ENCODE measurements at places on chromosomes 4 and X.

DNA sequence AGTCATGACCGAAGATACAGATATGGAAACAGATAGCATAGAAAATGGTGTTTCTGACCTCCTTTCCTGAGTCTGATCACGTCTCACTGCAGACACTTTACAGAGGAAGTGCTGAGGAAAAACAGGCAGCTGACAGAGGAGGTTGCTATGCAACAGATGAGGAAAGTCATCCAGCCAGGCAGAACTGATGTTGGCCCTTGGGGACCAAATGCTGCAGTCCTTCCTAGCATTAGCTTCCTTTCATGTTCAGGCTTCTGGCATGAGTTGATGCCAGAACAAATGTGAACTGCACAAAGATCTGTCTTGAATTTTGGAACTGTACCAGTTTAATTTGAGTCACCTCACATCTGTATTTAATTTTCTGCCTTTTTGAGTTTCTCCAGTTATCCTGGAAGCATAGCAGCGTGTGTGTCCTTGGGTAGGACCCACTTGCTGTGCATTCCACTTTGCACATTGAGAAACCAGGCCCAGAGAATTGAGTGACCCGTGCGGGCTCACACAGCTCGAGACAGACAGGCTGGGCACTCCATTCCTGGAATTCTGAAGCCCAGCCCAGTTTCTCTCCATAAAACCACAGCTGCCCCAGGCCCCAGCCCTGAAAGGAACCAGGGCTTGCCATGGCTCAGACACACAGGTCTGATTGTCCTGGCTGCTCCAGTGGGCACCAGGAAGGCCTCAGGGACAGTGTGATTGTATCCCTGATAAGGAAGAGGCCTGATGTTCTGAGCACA lies 1.4 kb upstream of the MAGED1 start:
- DNase-seq = no peak

- DNase-seq = no peak
Observed at GRCh38 chrX:155954793-155955192, 42.7 kb upstream of the IL9R start.

- DNase-seq = no peak
Observed at GRCh38 chr4:52822583-52822971, 39.5 kb upstream of the RASL11B start.

DNA sequence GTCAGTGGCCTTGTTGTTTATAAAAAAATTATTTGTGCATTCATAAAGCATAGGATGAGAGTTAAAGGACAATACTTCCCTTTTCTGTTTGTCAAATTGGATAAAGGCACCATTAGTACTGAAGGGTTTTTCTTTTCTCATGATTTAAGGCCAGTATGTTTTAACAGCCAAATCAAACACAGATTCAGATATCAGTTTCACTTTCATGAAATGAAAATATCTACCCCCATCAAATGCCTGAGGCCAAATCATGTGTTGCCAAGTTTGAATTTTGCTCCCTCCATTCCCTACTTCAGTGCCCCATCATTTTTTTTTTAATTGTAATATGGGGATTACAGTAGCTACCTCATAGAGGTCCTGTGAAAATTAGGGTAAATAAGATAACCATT lies 745.9 kb downstream of the RPA4 start:
- no peak for DNase-seq

DNA sequence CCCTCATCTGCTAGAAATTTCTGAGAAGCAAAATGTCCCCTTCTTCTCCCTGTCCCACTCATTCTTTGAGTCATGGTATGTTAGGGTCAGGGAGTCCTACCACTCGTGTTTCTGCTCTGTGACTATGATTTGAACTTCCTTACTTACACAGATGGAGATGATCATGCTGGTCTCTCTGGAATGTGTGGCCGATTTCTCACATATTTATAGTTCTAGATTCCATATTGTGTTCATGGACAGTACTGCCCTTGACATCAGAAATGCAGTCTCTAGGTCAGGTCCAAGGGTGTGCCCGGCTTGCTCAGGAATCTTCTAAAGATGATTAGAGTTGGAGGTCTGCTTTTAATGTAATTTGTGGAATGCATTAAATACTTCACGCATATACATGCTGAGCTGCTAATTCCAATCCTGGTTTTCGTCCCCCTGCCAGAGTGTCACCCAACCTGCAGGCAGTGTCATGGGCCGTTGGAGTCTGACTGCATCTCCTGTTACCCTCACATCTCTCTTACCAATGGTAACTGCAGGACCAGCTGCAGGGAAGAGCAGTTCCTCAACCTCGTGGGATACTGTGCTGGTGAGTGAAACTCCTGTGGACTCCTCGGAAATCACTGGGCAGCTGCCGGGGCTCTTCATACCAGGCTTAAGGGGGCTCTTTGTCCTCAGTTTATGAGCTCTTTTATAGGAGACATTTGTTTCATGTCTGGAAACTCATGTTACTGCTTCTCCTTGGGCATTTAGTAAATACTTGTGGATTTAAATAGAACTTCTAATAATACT lies 214.1 kb upstream of the ANXA3 start:
- no peak for DNase-seq

GRCh38 chr4:159481936-159482335 lies 379.1 kb downstream of the RAPGEF2 start:
- no peak for DNase-seq

DNA sequence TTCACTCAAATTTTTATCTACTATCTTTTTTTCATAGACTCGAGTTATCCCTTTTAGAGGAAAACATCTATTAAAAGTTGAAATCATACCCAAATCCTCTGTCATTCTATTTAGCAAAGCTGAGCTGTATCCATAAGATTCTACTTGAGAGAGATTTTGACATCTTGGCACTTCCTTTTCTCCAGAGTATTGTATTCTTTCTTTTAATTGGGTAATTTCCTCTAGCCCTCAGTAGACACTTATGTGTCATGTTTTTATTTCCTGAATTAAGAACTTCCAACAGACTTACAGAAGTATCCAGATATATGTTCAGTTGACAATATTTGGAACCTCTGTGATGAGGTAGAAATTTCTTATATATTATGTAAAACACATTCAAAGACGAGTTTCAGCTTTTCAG lies 201.6 kb upstream of the NR3C2 start:
- no peak for DNase-seq

- DNase-seq = no peak
Observed at GRCh38 chrX:23773601-23774175, 9.3 kb upstream of the SAT1 start.

- DNase-seq = no peak
Observed at GRCh38 chrX:148649145-148649795, 148.9 kb downstream of the AFF2 start.

DNA sequence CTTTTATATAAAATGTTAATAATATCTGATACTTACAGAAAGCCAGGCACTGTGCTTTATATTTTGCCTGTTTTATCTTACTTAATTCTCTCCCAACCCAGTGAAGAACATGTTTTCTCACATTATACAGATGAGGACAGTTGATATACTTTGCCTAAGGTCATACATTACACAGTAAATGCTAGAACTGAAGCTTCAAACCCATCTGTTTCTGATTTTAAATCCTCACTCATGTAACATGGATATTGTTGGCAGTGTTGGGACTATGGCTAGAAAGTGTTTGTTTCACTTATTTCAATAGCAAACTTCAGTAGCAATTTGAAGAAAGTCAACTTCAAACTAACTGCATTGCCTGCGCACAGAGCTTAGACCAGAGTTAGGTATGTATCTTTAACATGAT lies 57.4 kb downstream of the RAPGEF2 start:
- DNase-seq = no peak

DNA sequence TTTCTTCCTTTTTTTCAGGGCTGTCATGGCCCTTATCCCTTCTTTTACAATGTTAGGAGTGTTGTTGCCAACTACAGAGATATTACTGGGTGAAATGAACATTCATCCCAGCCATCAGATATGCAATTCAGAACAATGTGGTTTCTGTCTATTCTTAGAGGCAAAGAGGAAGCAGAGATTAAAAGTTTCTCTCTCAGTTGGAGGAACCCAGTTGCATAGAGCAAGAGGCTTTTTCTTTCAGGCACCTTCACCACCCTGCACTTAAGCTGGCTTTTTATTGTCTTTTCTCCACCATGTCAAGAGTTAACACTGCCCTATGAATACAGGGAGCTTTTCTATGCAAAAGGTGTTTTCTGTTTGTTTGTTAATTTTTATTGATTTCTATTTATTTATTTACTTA lies 1559.6 kb upstream of the IGFBP7 start:
- no peak for DNase-seq

GRCh38 chr4:52010986-52011385 lies 9.2 kb downstream of the LRRC66 start:
- no peak for DNase-seq

DNA sequence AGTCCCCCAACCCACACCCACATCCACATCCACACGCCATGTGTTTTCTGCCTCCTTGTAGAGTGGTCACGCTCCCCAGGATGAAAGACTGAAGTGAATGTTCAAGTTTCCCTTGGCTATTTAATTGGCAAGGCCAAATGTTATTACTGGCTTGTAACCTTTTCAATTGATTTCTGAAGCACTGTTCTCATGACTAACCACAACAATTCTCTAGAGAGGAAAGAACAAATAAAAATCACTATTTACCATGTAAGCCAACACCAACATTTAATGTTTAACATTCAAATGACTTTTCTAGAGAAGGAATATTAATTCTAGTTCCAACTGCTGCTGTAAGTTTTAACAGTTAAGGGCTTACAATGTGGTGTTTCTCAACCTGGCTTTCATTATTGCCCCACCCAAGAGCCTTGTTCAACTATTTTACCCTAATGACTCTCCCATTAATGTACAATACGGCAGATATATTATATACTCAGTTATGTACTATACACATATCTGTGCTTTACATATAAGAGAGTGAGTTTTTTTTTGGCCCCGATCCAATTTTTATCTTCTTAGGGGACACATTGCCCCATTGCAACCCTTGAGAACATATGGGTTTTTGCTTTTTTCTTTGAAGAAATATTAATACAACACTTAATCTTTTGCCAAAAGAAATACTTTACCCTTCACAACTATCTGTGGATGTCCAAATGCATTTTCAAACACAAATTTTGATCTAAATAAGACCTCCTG lies 46.5 kb downstream of the RELL1 start:
- no peak for DNase-seq

- no peak for DNase-seq
Observed at GRCh38 chr4:95093936-95094929, 336.5 kb downstream of the BMPR1B start.

- peak; percentile 72 for DNase-seq
Observed at GRCh38 chr4:140688711-140689598, 67.2 kb downstream of the TBC1D9 start.

GRCh38 chr4:42724451-42724850 lies 67.5 kb upstream of the ATP8A1 start:
- DNase-seq = no peak

- no peak for DNase-seq
Observed at GRCh38 chr4:76729460-76729859, 168.5 kb downstream of the SOWAHB start.

DNA sequence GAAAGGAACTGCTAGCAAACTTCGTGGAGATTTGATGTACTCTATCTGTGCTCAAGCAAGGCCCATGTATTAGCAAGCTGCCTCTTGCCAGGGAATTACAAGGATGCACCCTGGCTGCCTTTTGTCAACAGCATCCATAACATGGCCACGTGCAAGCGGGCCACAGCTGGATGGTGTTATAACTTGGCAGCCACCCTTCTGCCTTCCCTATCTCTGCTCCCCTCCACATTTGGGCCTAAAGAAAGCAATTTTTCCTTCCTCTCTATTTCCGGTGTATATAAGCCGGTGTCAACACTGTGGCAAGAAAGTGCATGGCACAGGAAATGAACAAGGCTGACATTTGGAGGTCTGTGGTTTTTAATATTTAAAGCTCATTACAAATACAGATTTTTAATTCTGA lies 94.8 kb downstream of the CLNK start:
- DNase-seq = no peak

DNA sequence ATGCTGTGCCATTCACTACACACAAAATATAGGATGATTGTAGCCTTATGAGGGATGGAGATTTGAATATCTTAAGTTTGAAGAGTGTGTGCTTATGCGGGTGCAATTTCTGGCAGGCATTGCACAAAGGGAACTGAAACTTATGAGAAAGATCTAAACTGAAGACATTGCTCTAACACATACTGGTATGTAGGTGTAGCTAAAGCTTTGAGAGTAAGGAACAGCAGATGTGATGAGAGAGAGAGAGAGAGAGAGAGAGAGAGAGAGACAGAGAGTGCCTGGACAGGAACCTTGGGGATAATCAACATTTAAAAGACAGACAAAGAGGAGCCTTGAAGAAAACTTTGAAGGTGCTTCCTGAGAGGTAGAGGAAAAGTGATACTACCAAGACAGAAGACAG lies 379.7 kb downstream of the SPRY1 start:
- no peak for DNase-seq

DNA sequence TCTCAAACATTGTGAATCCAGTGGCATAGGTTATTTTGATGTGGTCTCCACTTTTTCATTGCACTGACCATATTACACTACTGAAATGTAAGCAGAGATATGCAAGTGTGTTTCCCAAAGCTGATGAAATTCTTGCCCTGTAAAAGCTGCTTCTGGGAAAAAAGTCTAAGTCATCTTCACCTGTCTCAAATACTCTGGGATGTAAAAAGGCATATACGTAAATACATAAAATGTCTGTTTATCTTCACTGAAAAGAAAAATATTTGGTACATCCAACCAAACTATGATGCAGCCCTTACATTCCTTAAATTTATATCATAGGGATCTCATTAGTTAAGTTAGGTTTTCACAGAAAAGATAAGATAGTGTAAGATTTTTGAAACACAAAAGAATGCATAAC lies 7.9 kb downstream of the KDR start:
- no peak for DNase-seq

DNA sequence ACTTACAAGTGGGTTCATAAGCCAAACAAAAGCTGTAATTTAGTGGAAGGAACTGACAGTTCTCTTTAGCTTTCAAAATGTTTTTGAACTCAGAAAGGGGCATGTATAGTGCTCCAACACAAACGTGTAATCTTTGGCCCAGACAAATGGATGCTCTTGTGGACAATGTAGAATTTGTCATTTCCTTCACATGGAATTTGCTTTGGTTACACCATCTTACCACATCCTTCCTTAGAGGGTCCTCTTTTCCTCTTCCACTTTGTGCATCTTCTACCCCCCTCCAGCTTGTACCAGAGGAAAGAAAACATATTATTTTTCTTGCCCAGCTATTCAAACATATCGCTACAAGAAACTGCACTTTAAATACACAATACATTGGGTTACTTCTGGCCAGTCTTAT lies 42.4 kb downstream of the MEPE start:
- DNase-seq = no peak

DNA sequence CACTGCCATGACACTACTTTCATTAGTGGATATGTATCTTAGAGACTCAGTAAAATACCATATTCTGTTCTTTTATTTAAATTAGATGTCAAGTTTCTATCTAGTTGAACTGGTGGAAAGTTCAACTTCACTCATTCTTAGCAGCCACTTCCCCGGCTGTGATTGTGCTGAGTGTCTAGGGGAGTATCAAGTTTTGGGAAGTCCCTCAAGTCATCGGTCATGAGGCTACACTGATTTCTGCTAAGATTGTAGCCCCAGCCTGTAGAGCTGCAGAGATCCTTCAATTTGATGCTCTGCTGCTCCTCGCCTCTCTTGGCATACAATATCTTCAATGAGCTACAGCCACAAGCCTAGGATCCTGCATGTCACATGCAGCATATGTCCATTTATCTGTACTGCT lies 53.9 kb downstream of the DMP1 start:
- DNase-seq = no peak

All from cerebellar nuclear complex (tissue), 1 donor.